ENCODE measurements at places on chromosomes 16 and 17.

GRCh38 chr17:44363613-44364159, at the start of gene FAM171A2:
Gene FAM171A2, minus strand, starts transcription at chr17:44363853. Its CDS starts 139 bp downstream, at chr17:44363714.
- no peak for DNase-seq

GRCh38 chr17:33712120-33712519, 419.0 kb upstream of the ASIC2 start:
- DNase-seq = no peak

DNA sequence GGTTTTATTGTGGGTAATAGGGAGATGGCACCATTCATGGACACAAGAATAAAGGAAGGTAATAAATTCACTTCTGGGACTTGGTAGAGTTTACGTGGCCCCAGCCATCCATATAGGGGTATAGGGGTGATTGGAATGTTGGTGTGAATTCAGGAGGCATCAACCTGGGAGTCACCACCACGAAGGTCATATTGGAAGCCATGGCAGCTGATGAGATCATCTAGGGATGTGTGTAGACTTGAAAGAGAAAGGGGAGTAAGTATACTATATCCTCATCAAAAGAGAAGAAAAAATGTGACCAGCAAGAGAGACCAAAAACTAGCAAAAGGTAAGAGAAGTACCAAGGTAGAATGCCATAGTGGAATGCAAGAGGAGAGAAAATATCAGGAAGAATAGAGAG, 26.6 kb upstream of the GINS3 start:
- no peak for DNase-seq

- DNase-seq = no peak
Measured at GRCh38 chr16:88649195-88649923, 1.5 kb downstream of the CYBA start.

DNA sequence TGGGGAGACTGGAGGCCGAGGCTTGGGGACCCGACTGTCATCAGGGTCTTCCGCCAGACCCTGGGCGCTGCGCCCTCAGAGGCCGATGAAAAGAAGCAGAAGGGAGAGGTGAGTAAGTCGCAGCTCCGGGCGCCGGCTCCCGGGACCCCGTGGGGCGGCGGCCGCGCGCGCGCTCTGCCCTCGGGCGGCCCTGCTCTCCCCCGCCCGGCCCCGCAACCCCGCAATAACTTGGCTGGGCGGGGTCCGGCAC, 392 bp upstream of the ABHD15 start:
- DNase-seq = no peak

GRCh38 chr16:30662449-30662848, 4.2 kb downstream of the FBRS start:
- no peak for DNase-seq

GRCh38 chr17:75523647-75524046, 1.9 kb upstream of the LLGL2 start:
- DNase-seq = no peak
